RCC 7860 (cell line): ENCODE measurements at places on chromosomes 6 and 20.
A peak's percentile ranks its signal among the peaks of the same experiment; 100 is the strongest.

DNA sequence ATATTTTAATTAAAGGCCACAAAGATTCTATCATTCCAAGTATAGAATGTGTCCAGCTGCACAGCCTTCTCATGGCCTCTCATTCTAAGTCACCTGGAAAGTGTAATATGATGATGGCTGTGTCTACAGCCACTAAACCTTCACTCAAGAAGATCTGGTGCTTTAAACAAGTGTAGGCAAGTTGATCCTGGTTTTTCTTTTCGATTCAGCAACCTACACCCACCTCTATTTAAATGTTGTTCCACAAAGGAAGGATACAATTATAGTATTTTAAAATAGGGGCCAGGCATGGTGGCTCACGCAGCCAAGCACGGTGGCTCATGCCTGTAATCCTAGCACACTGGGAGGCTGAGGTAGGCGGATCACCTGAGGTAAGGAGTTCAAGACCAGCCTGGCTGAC lies 25.5 kb upstream of the DST start:
- DNase-seq = no peak

- DNase-seq = no peak
Measured at GRCh38 chr6:99588618-99589289, 17.9 kb upstream of the PRDM13 start.

DNA sequence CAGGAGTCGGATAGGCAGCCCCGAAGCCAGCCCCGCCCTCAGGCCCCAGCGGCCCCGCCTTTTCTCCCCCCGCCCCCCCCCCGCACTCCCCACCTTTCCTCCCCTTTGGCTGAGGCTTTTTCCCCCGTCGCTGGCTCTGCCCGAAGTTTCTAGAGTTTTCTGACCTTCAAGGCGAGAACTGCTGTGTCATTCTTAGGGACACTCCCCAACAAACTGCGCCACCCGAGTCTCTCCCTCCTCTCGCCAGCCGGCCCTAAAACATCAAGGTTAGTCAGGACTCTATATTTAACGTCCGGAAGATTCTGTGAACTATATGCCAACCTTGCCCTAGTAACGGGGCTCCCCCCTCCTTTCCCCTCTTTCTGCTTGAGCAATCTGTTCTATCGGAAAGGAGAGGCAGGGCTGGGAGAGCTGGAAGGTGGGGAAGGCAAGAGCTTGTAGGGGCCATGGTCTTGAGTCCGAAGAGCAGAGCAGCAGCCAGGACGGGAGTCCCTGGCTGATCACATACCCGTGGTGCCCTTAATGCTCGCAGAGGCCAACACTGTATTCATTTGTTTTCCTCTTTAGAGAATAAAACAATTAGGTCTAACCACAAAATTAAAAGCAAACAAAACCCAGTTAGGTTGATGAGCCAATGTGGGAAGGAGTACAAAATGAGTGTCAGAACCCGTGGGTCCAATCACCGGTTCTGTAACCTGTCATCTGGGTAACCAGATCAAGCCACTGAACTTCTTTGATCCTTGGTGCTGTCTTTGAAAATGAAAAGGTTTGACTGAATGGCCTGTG lies 5.3 kb upstream of the HSPA1B start:
- peak; percentile 79 for DNase-seq

- DNase-seq = no peak
Measured at GRCh38 chr6:46325561-46326530, 155.1 kb upstream of the ENPP5 start.

DNA sequence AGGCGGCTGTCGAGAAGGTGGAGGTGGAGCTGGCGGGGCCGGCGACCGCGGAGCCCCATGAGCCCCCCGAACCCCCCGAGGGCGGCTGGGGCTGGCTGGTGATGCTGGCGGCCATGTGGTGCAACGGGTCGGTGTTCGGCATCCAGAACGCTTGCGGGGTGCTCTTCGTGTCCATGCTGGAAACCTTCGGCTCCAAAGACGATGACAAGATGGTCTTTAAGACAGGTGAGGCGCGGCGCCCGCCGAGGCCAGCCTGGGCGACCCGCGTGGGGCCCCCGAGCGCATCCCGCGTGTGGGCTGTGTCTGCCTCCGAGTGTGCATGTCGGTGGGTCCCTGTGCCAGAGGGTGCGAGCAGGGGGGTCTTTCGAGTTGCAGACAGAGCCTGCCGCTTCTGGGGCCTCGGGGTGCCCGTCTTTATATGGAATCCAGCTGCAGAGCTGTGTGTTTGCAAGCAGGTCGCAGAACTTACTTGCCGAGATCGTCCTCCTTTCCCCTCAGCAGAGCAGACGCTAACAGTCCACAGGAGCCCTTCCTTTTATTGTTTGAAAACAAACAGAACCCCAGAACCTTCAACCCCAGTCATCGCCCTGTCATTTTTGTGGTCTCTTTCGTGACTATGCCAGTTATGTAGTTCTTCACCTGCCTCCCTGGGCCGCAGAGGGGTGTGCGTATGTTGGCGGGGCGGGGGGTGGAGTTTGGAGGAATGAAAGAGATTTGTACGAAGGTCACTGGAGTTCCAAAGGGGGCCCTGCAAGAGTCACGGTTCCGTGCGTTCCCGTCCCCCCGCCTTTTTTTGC lies 766 bp downstream of the SLC16A10 start:
- no peak for DNase-seq

- no peak for DNase-seq
Measured at GRCh38 chr6:36780442-36781177, 58.6 kb downstream of the CPNE5 start.

DNA sequence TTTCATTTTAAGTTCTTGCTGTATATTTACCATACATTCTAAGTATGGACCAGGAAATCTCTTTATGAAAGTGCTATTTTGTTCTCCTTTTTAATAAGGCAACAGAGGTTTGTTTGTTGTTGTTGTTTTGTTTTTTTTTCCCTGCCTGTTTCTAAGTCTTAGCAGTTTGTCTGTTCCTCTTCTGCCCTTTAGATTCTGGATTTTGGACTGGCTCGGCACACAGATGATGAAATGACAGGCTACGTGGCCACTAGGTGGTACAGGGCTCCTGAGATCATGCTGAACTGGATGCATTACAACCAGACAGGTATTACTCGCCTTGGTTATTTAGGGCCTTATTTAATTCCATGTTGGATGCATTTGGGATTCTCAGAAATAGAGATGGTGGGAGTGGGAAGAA lies 48.0 kb downstream of the MAPK14 start:
- no peak for DNase-seq

DNA sequence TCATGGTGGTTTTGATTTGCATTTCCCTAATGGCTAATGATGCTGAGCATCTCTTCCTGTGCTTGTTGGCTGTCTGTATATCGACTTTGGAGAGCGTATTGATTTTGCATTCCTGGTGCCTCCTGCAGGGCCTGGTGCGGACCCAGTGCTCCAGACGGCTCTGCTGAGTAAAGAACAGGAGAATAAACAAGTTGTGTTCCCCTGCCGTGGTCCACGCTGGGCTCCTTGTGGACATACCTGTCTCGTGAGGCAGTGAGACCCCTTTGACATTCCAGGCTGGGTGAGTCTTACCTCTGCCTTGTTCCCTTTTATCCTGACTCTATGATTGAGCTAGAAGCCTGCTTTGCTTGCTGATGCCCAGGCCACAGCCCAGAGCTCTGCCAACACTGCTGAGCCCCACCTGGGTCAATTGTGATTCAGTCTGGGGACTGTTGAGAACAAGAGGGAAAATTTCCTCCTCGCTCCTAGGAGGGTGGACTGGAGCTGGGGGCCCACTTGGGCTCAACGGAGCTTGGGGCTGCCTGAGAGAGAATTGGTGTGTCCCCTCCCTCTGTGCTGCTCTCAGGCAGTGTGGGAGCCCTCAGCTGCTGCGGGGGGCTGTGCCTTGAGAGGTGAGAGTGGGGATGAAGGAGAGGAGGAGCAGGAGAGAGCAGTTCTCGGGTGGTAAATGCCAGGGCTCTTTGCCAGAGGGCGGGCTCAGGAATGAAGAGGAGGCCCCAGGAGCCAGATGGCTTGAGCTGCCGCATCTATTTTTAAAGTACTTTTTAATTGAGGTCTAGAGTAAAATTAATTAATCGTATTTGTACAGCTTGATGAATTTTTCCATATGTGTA lies 43.7 kb upstream of the PMEPA1 start:
- no peak for DNase-seq

DNA sequence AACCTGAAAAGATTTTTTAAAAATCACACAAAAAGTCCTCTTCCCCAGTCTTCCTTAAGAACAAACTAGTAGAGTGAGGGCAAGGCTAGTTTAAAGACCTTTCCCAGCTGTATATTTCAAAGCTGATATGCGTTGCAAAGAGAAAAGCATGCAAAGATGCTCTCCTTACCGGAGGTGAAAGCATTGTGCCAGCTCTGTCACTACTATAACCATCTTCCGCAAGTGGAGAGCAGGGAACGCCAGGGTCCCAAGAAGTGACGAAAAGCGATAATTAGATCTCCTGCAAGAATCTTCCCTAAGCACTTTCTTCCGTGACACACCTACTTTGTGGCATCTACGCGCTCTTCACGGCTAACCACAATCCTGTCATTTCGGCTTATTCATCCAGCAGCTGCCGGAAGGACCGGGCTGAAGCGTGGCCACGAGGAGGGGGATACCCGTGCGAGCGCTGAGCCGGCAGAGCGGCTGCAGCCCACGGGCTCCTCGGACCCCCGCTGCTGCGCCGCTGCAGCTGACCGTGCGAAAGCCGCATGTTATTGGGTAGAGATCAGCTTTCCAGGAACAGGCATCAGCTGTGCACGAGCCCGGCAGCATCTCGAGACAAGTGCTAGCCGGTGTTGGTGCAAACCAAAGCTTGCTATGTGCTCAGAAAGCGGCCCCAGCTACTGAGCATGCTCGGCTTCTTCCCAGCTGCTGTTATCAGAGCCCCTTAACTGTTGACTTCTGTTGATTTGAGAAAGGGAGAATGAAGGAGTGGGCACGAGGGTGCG lies 57.2 kb upstream of the ARHGAP18 start:
- DNase-seq = peak; percentile 40

- DNase-seq = no peak
Measured at GRCh38 chr20:32429745-32430360, 71.7 kb downstream of the ASXL1 start.

GRCh38 chr6:118017301-118017848 lies 110.3 kb downstream of the SLC35F1 start:
- DNase-seq = no peak

DNA sequence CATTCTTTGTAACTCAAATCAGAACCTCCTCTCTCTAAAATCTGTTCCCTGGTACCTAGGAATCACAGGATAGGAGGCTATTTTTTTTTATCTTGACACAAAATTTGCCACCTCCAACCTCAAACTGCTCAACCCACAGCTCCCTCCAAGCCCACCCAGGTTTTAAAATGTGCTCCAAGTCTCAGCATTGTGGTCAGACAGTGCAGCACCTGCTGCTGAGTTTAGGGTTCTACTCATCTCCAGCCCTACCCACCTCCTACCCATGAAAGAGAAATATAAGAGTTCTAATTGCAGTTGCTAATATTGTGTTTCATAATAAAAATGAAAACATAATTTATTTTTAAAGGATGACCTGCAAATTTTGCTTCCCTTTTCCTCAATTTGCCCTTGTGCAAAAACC lies 496.5 kb downstream of the MAFB start:
- no peak for DNase-seq

DNA sequence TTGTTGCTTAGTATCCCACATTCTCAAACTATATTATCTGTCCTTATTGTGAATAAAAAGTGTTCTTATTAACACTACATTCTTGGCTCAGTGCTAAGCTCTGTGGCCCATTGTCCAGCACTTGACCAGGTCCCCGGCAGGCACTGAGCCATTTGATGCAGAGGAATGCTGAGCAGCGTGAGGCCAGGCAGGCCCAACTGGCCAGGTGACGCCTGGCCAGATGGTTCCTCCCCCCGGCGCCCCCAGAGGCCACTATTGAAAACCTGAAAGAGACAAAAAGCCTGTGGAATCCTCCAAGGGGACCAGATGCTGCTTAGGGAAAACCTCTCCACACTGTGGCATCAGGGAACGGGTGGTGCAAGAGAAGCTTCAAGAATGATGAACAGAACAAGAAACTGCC lies 597.5 kb upstream of the JAG1 start:
- no peak for DNase-seq

DNA sequence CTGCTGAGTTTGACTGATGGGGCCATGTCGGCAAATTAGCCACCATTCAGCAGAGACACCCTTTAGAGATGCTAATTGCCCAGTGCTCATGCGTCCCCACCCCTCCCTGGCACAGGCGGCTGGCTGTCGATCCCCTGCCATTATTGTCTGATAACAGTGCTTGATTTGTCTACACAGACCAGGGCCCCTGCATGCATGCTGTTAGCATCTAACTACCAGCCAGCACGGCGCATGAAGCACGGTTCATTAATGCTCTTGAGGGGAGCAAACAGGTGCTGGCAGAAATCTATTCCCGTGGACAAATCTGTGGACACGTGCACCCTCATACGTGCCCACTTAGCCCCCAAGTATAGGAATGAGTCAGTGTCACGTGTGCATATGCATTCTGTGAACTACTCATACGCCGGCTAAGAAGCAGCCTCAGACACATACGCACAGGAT lies 32.2 kb downstream of the KCNB1 start:
- DNase-seq = no peak

GRCh38 chr6:37017606-37018197 lies 12.2 kb downstream of the FGD2 start:
- DNase-seq = no peak

DNA sequence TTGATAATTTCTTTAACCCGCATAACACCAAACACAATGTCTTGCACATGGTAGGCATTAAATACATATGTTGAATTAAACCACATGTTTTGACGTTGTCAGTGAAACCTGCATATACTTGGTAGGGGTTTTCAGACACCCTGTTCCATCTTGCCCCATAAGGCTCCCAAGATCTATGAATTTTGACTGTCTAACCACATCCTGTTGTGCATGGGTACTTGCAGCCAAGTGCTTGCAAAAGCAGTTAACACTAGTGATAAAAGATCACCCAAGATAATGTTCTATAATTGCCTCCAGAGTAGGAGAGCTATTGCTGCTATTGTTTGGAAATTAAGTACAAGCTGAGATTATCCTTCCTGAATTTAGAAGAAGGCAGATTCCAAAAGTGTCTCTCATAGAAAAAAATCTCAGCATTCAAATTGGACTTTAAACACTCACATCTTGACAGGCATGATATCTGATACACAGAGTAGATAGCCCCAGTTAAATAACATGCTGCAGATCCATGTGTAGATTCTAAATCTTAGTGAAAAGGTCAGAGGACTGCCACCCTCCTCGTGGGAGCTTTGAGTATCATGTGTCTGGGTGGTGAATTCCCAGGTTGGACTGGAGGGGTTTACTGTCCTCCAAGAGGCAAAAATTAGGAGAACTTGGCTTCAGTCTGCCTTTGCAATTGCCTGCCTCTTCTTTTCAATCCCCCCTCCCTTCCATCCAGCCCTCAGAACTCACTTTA lies 25.8 kb upstream of the CCN6 start:
- no peak for DNase-seq
